Activated CD4-positive, alpha-beta memory T cell treated with anti-CD3 and anti-CD28 coated beads for 36 hours (primary cell): ENCODE measurements at places on chromosomes 7 and 10.
A peak's percentile ranks its signal among the peaks of the same experiment; 100 is the strongest.

DNA sequence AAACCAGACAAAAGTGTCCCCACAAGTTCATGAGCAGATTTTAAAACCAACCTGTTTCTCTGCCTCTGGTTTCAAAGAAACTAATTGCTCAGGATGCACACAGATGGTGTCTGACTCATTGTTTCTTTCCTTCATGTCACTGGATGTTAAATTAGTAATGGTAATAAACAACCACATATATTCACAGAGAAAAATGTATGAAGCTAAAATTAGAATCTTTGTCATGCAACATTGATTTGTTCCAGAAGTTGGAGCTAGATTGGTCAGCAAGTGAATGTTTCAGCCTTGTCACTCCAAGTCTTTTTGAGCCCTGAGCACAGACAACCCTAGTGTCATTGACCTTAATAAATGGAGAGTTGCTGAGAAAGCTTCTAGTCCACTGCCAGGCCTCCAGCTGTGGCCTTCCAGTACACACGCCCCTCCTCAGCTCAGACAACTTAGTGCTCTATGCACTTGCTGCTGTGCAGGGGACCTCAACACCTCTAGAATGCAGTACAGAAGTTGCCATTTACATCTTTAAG lies 175.9 kb downstream of the CCDC71L start:
- peak; percentile 22 for DNase-seq

- no peak for DNase-seq
Observed at GRCh38 chr7:47074702-47075153, 507.2 kb downstream of the TNS3 start.

DNA sequence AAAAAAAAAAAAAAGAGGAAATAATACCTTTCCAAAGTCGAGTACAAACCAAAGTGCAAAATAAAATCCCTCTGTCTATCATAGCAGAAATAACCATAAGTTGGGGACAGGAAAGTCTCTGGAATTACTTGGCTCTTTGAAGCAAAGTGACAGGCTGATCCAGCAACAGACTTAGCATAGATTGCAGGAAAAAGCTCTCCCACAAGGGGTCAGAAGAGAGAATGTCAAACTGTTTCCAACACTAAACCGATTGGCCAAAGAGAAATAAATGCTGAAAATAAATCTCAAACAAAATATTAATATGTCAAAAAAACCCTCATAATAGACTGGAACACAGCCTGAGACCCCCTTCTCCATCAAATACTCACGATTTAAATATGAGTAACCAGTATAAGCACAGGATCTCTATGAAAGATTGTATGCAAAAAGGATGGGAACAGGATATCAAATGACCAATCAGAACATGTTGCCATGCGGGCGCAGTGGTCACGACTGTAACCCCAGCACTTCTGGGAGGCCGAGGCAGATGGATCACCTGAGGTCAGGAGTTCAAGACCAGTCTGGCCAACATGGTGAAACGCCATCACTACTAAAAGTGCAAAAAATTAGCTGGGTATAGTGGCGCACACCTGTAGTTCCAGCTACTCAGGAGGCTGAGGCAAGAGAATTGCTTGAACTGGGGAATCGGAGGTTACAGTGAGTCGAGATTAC lies 1000.7 kb upstream of the LRRN3 start:
- no peak for DNase-seq

- peak; percentile 49 for DNase-seq
Observed at GRCh38 chr10:61786728-61787127, 114.8 kb upstream of the ARID5B start.

DNA sequence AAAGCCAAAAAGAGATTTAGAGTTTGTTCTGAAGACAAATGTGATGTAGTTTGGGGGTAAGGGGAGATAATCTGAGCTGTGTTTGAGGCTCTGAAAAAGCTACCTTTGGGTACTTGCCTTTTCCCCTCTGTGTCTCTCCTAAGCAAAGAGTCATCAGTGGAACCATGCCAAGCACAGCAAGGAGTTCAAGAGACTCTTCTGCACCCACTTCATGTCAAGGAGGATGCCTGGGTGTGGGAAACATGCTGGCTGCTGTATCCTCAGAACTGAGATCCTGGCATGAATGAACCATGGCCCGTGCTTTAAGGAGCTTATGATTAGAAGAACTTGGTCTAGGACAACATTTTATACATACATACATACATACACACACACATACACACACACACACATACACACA lies 142.9 kb downstream of the NOC3L start:
- no peak for DNase-seq

- no peak for DNase-seq
Observed at GRCh38 chr10:33001908-33002492, 44.0 kb upstream of the ITGB1 start.

DNA sequence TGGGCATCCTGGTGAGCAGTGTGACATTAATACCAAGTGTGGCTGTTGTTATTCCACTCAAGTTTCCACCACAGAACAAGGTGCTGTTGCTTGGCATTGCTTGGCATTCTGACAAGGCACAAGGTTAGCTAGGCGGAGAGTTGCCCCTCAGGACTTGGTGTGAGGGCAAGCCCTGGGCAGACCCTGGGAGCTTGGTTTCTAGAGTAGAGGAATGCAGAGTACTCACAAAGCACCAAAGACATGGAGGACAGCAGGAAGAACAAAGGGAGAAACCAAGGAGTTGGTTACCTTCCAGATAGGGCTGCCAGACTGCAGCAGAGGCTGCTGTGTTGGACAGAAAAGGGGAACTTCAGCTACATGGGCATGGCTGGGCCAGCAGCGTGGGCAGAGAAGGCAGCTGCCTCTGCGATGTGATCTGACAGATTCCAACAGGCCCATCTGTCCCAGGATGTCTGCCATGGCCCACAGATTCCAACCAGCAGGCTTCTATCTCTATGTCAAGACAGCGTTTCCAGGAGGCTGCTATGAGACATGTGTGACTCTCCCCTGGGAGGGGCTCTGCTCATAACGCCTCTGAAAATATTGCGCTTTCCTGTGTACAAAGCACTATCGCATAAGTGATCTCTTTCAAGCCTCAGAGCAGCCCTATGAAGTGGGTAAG lies 1.8 kb downstream of the GOLGA7B start:
- DNase-seq, result peak; percentile 57

DNA sequence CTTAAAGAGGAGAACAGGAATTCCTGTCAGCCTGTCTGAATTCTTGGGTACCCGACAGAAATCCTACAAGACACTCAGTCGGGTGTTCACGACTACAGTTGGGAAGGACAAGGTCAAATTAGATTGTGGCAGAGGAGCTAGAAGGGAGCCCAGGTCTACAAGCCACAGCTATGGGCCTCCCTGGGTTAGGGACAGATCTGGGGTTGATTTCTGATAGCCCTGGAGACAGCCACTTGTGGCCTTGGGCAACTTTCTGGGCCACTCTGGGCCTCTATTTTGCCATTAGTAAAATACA lies 39.7 kb upstream of the ANTXRL start:
- DNase-seq, result no peak

DNA sequence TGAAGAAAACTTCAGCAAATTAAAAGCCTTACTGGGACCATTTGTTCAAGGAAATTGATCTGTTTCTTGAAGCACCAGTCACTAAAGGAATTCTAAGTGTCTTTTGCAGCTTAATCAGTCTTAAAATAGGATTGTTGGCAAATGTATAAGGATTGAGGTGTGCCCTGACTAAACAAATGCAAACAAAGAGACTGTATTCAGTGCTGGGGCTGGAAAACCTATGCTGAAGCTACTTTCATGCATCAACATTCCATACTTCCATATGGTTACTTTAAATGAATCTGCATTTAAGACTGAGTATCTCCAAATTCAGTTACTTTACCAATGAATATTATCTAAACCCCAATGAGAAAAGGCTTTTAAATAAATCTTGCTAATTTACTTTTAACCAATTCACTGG lies 183.3 kb downstream of the ELAPOR2 start:
- DNase-seq, result no peak

DNA sequence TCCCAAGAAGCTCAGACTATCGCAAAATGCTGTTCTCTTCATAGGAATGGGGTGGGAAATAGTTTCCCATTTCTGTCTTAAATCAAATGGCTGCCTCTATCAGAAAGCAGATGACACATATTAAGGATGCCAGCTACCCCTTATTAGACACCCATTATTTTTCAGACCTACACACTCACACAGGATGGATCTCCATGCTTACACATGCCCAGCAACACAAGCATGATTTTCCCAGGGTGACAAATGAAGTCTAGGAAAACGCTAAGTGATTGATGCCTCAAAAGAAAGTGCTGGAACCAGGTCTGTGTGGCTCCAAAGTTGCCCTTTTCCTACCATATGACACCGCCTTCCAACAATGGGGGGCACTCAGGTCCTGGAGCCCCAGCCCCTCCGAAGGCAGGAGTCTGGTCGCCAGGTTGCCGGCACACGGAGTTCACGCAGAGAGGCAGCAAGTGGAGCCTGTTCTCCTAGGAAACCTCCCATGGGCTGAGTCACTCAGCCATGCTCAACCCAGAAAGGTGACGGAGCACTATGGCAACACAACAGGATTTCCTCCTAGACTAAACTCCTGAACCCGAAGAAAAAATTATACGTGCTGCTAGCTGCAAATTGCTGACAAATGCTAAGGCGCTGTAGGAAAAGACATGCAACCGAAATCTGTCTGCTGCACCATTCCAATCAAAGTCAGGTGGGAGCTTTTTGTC lies 19.8 kb downstream of the VOPP1 start:
- peak; percentile 13 for DNase-seq

DNA sequence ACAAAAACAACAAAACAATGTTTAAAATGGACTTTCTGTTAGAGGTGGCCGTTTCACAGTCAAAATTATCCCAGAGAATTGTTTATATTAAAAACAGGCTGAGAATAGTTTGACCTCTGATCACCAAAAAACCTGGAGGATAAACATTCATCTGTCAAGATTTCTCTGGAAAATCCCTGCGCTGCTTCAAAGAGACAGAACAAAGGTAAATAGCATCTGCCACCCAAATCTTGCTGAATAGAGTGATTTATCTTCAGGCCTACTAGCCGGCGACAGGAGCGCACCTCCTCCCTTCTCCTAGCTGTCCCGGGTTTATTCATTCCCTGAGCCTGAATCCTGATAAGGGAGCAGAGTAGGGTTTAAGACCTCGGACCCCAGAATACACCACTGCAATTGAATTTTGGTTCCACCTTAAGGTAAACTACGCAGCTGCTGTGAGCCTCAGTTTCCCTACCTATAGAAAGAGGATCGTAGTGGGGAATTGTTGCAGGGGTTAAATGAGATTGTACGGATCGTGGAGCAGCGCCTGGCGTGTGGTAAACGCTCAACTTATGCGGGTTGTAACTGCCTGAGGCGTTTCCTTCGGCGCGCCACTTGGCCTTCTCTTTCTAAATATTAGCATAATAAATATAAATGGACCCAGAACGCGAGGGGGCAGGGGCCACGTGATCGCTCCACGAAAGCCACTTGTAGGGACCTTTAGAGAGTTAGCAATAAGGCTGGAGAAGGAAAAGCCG lies 498 bp upstream of the ST7 start:
- no peak for DNase-seq

DNA sequence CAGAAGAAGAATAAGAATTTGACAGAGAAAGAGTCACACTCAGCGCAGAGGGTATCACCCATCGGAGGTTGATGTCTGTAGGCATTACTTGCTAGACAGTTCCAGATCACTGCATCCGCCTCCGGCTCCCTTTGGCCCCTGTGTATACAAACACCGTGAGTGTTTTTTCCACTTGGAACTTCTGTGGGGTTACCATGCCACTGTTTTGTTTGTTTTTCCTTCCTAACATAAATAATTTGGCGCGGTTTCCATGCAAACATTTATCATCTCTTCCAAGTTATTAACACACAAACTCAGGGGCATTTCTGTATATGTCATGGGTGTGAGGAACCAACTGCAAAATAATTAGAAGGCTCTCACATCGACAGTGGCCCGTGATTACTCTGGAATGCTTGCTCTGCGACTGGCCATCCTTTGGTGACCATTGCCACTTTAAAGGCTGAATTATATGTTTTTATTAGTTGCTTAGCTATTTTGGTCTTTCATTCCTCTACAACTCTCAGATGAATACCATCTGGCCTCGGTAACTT lies 612.2 kb upstream of the MKI67 start:
- no peak for DNase-seq

DNA sequence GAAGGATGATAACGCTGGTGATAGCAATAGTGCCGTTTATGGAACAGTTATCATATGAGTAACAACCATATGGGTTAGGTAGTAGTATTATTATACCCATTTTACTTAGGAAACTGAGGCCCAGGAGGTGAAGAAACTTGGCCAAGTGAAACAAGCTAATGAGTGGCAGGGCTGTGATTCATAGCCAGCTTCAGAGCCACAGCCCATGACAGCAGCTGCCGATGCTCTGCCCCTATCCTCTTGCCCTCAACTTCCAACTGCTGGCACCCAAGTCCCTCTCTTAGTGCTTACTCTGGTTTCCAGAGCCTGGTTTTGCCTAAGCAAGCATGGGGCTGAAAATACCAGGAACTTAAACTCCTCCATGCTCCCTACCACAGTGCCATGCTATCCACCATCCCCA lies 12.3 kb downstream of the SH3PXD2A start:
- no peak for DNase-seq

- DNase-seq, result no peak
Observed at GRCh38 chr7:35967366-35968139, 166.7 kb downstream of the SEPTIN7 start.

DNA sequence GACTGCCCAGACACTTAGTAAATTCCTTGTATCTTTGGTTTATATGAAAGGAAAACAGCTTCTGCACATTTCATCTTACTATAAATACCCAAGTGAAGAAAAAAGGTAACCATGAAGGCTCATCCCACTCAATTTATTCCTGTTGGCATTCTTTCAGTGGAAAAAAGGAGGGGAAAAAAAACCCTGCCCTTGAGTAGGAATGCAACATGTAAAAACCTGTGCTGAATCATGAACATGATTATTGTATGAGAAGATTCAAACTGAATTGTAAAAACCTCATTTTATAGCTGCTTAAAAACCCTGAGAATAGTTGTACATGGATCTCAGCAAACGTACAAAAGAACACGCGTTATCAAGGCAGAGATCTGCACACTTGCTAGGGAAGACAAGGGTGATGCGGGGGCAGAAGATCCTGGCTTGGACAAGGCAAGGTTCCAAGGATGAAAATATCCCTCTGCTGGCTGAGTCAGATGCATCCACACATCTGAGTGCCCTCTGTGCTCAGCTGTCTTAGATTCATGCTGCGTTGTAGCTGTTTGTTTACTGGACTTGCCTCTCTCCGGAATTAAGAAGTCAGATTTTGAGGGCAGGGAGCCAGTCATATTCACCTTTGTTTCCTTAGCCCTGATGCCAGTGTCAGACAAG lies 658.2 kb downstream of the PARD3 start:
- DNase-seq, result no peak

- DNase-seq, result no peak
Observed at GRCh38 chr10:124616040-124616835, 127.9 kb downstream of the FAM53B start.
